ENCODE measurements at places on chromosomes 1 and 21.

DNA sequence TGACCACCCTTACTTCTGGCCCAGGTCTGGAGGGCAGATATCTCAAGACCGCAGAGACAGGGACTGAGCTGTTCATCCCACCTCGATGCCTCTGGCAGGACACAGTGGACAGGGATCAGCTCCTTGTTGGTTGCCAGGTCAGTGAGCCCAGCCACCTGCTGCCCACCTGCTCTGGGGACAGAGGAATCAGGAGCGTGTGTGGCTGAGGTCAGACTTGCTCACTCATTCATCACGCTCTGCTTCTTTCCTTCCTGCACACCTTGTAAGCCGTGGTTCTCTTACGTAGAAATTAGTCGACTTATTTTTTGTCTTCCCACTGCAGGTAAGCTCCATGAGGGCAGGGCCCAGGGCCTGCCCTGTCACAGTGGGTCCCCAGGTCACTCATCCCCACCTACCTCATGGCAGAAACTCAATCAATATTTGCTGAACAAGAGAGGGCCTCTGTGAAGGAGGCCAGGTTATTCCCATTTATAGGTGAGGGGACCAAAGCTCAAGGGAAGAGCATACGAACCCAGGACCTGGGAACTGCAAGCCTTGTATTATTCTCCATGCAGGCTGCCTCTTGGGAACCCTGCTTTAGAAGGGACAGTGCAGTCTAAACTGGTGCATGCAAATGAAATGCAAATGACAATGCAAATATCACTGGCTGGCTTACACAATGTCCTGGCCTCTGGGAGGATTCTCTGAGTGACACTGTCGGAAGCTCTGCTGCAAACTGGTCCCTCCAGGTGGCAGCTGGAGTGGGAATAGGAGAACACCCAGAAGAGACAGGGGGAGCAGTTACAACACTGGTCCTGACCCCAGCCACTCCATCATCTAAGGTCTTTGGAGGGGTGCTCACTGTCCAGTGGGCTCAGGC is 58.4 kb upstream of the PAX7 start:
- DNase-seq = no peak

- DNase-seq = no peak
These were observed 2.4 kb downstream of the ID3 start for GRCh38 chr1:23556635-23557470.

DNA sequence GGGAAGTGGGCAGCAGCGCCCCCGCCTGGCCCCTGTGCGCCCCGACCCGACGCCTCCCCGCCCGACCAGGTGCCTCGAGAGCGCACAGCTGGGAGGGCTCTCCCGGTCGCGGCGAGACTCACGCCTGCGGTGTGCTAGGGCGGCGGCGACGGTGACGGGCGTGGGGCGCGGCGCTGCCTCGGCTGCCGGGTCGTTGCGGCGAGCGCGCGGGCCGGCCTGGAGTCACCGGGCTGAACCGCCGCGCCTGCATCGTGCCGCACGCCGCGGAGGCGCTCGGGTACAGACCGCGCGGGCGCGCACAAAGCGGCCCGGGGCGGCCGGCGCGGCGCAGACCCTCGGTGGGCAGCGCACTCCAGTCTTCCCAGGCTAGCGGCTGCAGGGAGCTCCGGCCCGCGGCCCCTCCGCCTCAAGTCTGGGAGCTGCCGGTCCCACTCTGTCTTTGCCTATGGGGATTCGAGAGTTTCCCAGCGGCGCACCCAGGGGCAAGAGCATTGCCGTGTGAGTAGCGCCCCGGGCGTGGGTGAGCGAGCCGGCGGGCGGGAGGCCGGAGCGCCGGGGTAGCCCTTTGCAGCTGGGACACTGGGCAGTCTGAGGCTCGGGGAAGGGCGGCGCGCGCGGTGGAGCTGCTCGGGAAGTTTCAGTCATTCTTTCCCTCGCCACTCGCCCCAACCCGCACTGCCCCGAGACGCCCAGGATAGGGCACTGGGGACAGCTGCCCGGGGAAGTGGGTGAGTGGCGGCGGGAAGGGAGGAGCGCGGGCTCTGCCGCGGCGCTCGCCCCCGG is at the start of gene SLC35F3:
SLC35F3 (plus strand) TSS at position 44 of the 783 bp plus-strand sequence.
- DNase-seq = no peak

GRCh38 chr1:183699616-183700160 is 46.6 kb upstream of the APOBEC4 start:
- DNase-seq = no peak

GRCh38 chr1:57353654-57354053 is 70.2 kb downstream of the DAB1 start:
- no peak for DNase-seq

DNA sequence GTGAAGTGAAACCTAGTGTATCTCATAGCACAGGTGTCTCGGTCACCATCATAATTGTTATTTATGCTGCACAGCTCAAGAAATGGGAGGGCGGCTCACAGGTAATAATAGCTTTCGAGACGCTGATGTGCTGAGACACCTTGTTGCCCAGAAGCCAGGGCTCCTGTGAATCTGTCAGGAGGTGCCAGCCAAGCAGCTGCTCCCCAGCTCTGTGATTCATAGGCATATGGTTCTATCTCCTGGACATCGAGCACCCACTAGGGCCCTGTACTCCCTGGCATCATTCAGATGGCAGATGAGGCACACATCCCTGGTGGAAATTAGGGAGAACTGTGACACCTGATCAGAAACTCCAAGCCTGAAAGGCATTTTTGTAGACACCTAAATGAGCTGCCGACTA is 53.5 kb downstream of the SYT6 start:
- no peak for DNase-seq

DNA sequence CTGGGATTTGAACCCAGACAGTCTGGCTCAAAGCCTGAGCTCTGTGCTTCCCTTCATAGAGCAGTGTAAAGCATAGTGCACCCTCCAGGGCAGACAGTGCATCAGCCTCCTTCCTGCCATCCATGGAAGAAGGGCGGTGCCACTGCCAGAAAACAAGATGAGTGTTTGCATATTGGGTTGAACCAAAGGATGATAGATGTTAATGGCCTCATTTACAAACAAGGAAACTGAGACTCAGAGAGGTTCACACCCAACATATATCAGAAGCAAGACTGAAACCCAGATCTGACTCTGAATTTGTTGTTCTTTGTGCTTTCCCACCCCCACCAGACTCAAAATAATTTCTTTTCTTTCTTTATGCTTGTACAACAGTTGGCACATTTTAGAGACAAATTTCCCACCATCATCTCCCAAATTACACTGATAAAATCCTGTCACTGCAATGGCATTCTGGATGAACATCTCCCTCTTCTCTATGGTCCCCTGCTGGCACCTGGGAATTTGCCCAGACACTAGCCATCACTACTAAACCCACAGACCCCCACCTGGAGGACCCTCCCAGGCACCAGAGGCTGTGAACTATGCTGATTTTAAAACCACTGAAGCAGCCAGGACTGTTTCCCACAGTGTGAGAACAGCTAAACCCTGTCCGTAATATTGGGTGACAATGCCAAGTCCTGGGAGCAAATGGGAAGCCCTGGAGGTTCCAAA is 45.4 kb upstream of the MPZL1 start:
- no peak for DNase-seq

- DNase-seq = no peak
These were observed 4.0 kb upstream of the RCAN3 start for GRCh38 chr1:24498589-24498988.

Measured in stimulated activated CD8-positive, alpha-beta memory T cell treated with anti-CD3 and anti-CD28 coated beads, Interleukin-15, amount 100 ng/mL, for 1 hour (primary cell).